ENCODE measurements at places on chromosomes 12 and 14. TPM values are rescaled to one million over a fixed set of nuclear protein-coding genes. Genes with fewer than 3 reads are reported as not detected.

Gene TEX52
- not detected for total RNA-seq

Gene RASSF8
- total RNA-seq: 42.6 TPM

Gene DCN
- total RNA-seq: 2,074 TPM

Gene NGB
- total RNA-seq: not detected

GRCh38 chr12:68028647-68029046, 39.4 kb downstream of the IFNG-AS1 start:
- no peak for DNase-seq

DNA sequence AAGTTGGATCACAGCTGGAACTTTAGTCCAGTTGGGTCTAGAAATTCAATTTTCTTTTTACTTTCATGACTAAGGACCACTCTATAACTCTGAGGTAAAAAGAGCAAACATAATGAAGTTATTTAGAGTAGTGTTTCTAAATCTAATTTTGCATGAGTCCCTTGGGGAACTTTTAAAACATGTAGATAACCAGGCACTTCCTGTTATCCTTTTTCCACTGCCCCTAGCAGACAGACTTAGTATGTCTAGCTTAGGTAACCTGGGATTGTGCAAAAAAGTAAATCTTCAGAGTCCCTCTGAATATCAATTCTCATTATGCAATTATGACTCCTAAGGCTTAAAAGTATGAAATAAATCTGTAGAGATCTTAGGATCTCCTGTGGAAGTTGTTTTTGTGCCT, 371.2 kb downstream of the DIO2 start:
- no peak for DNase-seq

DNA sequence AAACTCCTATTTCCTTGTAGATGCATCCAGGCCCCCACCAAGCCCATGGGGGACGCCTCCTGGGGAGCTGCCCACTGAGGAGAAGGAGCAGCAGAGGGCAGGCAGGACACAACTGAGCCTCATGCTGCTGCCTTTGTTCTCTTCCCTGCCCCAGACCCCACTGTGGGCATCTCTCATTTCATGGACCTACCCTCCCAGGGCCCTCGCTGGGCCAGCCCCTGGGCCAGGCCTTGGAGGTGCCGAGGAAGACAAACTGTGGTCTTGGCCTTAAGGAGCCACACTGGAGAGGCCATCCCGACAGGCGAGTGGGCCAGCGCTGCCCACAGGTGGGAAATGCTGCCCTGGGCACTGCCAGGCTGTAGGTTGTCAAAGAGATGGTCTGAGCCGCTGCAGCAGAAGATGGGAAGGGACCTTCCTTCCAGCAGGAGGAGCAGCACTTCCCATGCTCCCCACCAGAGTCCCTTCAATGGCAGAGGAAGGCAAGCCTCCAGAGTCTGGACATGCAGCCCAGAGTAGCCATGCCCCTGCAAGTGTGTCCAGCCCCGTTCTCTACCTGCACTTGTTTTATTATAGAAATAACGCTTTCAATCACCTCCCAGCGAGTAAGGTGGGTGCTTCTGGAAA, 147.4 kb downstream of the BCL11B start:
- DNase-seq: no peak

- DNase-seq: peak; percentile 96
Measured at GRCh38 chr12:49868952-49869815, 26.3 kb upstream of the BCDIN3D start.

DNA sequence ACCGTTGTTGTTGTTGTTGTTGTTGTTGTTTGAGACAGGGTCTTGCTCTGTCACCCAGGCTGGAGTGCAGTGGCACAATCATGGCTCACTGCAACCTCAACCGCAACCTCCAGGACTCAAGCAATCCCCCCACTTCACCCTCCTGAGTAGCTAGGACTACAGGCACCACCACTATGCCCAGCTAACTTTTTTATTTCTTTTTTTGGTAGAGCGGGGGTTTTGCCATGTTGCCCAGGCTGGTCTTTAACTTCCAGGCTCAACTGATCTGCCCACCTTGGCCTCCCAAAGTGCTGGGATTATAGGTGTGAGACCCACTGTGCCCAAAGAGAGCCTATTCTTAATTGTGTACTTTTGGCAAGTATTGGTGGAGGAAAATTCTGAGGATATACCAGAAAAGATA, 25.7 kb downstream of the MOK start:
- DNase-seq: no peak

- DNase-seq: no peak
Measured at GRCh38 chr12:113075137-113075683, 18.7 kb downstream of the DTX1 start.

DNA sequence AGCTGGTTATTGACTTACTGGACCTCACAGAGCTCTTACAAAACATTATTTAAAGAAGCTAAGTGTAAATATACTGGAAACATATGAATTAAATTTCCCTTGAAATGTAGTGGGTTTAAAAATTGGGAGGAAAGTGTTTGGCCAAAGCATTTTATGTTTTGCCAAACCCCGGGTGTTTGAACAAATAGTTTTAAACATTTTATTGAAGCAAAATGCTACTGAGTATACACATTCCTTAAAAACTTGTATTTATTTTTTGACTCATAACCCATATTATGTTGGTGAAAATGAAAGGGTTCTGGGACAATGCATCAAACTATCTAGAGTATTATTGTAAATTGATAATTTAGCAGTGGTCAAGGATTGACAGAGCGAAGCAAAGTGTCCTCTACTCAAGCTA, 1048.5 kb downstream of the SLC6A15 start:
- no peak for DNase-seq

- DNase-seq: no peak
Measured at GRCh38 chr14:105385322-105385637, 13.1 kb upstream of the TEX22 start.

- DNase-seq: peak; percentile 80
Measured at GRCh38 chr14:64823305-64823861, 56.3 kb downstream of the SPTB start.

DNA sequence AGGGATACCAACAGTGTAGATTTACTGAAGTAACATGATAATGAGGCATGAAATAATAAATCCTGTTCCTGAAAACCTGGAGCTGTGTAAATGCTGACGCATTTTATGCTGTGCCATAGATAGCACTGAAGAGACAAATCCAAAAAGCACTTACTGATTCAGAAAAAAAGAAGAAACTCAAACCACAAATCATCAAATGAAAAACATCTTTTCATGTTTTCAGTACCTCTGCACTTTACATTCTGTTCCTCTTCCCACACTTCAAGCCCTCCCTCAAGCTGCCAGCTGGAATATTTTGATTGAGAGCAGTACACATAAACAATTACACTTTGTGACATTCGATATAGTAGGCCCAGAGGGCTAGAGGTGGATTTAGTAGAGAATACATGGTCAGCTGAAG, 362.3 kb downstream of the NAV3 start:
- no peak for DNase-seq

GRCh38 chr12:96041181-96041580, 5.8 kb upstream of the LTA4H start:
- DNase-seq: no peak
